ENCODE measurements at places on chromosomes 12 and 14.

GRCh38 chr14:92352158-92352985, 29.4 kb downstream of the SLC24A4 start:
- DNase-seq, result no peak

GRCh38 chr12:28876196-28876798, 272.8 kb upstream of the FAR2 start:
- no peak for DNase-seq

- no peak for DNase-seq
Observed at GRCh38 chr12:98592825-98593322, 612 bp upstream of the SLC25A3 start.

- DNase-seq, result no peak
Observed at GRCh38 chr12:46373301-46374296, 1.0 kb upstream of the SLC38A2 start.

DNA sequence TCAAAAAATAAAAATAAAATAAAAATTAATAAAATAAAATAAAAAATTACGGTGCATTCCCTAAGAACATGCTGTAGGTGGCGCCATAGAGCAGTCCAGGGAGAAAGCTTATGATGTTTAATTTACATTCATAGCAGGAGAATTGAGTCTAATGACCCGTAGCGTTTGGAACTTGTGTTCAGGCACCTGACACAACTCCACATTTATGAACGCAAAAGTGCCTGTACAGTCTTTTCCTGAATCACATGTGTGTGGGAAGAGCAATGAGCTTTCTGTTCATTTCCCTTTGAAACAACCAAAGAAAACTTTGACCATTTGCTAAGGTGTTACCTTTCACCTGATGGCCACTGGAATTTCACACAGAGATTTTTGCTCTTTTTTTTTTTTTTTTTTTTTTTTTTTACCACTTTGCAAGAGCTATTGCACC, 60.6 kb upstream of the KCNA1 start:
- no peak for DNase-seq

- no peak for DNase-seq
Observed at GRCh38 chr14:87148655-87149054, 844.3 kb downstream of the GALC start.

DNA sequence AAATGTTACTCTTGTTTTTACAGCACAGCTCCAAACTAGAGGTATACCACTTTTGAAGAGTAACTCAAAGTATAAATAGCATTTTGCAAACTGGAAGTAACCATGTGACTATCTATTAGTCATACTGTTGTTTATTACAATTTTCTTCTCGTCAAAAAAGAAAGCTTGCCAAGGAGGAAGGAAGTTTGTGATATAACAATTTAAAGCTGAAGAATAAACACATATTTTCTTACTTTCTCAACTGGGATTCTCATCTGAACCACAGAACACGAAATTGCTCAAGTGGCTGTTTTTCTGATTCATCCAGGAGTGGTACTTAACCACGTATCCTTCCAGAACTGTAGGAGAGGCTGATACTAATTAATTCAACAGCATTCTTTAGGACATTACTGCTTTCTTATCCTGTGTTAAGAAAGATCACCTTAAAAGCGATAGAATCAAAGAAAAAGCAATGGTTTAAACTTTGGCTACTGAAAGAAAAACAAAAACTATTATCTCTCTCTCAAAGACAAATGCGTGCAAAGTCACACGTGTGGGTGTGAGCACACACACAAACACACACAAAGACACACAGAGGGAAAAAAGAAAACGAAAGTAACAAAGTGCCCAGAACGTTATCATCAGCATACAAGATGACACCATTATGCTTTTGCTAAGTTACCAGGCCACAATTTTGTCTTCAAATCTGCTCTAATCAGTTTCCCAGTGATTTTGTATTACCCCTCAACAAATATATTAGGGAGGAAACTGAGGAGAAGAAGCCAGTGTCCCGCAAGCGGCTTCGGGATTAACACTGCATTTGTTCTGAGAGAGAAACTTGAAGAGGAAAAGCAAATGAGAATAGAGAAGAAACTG, at the start of gene CLEC2B:
Gene CLEC2B, minus strand, starts transcription at position 48 of the 855 bp plus-strand sequence.
- no peak for DNase-seq

DNA sequence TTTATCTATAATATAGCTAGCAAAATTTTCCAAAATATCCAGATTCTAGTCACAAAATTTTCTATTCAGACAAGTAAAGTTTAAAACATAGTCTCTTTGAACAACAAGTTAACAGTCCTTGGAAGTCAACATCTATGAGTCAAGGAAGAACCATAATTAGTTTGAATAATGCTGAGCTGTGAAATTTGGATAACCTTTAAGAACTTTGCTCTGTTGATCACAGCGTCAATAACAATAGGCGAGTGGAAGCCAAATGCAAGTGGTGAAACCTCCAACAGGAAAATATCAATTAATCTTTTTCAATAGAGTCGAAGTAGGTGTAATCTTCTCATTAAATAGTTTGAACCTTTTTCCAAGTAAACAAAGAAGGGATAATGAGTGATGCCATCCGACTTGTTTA, 466.6 kb downstream of the FOXG1 start:
- DNase-seq, result no peak

DNA sequence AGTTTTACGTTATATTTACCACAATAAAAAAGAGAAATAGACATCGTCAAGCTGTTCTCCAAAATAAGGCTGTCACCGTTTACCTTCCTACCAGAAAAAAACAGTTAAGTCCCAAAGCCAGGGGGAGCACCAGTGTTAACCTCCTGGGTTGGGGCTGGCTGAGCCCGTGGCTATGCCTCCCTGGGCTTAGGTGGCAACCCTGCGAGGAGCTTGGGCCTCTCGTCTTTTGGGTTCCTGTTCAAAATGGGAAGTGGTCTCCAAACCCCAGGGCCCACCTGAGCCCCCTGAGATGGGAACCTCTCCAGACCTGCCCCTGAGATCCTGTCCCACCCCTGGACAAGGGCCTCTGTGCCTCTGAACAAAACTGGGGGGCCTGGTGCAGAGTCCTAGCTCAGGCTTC, 22.9 kb downstream of the PACS2 start:
- no peak for DNase-seq

DNA sequence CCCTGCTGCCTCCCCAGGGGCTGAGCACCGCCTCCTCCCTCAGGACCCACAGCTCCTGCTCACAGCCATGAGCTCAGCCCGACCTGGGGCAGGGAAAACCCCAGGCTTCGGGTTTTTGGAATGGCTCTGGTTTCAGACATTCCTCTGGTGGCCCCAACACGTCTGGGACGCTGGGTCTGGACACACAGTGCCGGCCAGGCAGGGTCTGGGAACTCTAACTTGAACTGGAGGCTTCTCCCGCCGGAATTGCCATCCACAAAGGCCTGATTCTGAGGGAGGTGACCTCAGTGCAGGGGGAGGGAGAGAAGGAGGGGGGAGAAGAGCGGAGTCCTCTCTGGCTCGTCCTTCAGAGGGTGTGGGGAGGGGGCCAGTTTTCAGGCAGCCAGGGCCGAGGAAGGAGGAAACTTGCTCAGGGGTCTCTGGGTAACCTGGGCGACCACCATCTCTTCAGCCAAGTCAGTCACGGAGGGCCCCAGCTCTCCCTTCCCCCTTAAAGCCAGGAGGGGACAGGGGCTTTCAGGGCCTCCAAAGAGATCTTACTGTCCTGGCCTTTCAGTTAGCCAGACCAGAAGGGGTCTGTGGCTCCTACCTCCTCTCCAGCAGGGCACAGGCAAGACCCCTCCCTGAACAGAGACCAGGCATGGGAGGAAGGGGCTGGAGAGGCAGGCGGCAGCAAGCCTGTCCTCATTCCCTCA, 19.4 kb downstream of the NCKAP5L start:
- DNase-seq, result no peak

GRCh38 chr12:104863296-104863948, 94.7 kb downstream of the SLC41A2 start:
- no peak for DNase-seq

DNA sequence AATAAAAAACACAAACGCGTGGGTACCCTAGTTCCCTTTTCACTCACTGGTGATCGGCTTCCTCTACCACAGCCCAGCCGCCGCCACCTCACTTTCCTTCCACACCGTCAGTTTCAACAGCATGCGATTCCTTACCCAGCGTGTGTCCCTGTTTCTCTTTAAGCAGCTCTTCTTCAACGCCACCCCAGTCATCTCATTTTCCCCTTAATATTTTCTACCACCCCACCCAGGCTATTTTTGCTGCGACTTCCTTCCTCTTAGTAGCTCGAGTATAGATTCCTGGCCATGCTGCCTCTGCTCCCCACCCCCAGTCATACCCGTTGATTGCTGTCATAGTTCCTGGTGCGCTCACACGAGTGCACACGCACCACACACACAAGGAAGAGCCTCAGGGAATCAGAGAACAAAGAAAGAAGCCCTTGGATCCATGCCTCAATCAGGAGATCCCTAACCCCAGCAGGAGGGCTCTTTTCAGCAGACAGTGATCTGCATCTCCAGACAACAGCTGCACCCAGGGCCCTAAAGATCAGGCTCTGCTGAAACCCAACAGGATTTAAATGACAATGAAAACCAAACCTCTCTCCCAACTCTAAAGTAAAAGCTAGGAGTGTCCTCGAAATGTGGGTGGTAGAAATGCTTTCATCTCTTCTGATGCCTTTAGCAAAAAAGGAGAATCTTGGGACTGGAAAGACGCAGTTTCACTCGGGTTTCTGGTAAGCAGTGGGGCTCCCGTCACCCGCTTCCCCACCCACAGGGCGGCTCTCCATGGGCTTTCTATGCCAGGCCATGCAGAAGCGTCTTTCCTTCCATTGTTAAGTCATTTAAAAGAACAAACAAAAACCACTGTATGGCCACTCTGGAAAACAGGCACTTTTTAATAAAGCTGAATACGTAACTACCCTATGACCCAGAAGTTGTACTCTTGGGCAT, 23.8 kb downstream of the VPS37B start:
- no peak for DNase-seq

DNA sequence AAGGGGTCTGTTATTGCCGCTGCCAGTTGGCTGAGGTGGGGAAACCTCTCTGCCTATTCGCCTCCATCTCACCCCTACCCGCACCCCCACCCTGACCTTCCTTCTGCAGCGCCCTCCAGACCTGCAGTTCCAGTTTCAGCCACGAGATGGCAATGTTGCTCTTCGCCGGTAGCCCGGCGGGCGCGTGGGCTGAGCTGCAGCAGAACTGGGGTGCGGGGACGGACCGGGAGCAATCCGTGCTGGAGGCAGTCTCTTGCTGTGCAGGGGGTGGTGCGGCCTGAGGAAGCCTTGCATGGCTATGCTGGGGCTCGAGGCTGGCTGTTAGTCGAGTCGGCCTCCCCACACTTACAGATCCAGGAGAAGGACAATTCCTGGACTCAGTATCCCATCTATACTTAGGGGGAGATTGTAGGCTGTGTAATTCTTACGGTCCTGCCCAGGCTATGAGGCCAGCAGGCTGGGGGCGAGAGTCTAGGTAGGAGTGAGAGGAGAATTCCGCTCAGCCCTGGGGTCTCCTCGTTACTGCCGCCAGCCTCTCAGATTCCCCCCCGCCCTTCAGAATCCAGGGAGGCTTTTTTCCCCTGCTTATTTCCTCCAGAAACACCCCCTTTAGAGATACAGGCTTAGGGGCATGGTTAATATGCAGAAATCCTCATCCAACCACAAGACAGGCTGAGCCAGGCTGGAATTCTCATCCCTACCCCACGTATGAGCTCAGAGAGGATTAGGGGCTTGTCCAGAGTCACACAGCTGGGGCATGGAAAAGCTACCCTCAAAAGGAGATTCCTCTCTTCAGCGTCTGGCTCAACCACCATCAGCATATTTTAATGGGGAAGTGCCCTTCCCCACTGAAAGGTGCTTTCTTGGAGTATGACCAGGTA, 118.2 kb downstream of the AACS start:
- peak; percentile 54 for DNase-seq

GRCh38 chr12:84911271-84912197, 1.1 kb downstream of the SLC6A15 start:
- DNase-seq, result no peak

GRCh38 chr14:102279688-102280348, 25.1 kb downstream of the MOK start:
- DNase-seq, result no peak

DNA sequence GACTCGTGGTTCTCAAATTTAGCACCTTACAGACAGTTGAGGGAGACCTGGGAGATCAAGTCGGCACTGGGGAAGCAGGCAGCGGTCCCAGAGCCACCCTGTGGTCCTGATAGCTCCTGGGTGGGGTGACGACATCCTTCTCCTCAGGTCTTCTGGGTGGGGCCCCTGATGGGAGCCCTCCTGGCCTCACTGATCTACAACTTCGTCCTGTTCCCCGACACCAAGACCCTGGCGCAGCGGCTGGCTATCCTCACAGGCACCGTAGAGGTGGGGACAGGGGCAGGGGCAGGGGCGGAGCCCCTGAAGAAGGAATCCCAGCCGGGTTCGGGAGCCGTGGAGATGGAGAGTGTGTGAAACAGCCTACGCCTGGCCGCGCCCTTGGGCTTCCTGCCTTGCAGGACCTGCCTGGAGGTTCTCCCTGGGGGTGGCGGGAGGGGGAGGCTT, 2.6 kb downstream of the AQP6 start:
- no peak for DNase-seq

DNA sequence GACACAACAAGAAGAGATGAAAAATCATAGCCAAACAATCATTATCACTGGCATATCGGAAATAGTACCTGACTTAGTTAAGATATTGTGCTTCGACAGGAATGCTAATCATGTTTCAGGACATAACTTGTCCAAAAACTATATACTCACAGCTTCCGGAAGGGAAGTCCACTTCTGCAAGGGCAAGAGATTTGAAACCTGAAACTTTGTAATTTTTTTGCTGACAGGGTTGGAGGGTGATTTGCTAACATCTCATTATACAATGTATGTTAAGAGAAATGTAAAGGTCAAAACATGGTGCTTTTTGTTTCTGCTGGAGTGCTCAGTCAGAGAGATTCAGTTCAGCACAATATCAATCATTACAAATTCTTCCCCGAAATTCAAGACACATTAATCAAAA, 200.3 kb downstream of the CNTN1 start:
- no peak for DNase-seq

DNA sequence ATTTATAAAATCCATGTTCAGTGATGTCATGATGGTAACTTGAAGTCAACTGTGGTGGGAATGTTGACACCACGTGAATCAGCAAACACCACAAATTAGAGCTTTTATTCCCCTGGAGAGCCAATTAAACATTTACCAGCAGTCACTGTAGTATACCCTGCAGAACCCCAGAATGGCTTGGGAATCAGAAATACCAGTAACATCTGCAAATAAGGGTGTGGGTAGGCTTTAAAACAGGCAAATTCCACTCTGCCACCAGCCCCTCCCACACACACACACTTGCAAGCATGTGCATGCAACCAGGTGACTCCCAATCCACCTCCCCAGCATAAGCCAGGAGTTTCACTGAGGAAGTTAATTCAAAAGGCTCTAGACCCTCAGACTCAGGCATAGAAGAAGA, 63.6 kb upstream of the TMEM263 start:
- no peak for DNase-seq

Measured in activated CD4-positive, CD25-positive, alpha-beta regulatory T cell treated with anti-CD3 and anti-CD28 coated beads, Interleukin-2, amount 50 U/mL, for 16 hours (primary cell).